Glomerular endothelial cell (primary cell): ENCODE measurements at places on chromosomes 16 and 17. TPM values are rescaled to one million over a fixed set of nuclear protein-coding genes. Genes with fewer than 3 reads are reported as not detected.

Gene SCNN1G
- total RNA-seq, result not detected in 2 replicates

Gene CAPN15
- 57.0 and 72.5 TPM in 2 replicates for total RNA-seq

Gene TPSB2
- total RNA-seq, result not detected in 2 replicates

Gene IQCK
- 36.1 and 52.3 TPM in 2 replicates for total RNA-seq

Gene ALOX12B
- total RNA-seq, result not detected in 2 replicates

Gene CA10
- total RNA-seq, result not detected in 2 replicates

Gene ANKRD40CL
- not detected in 2 replicates for total RNA-seq

Gene TBC1D3I
- 1.5 and 1.6 TPM in 2 replicates for total RNA-seq

Gene TBC1D3D
- total RNA-seq, result 0.53 and 3.0 TPM in 2 replicates

Gene GJD3
- total RNA-seq, result 1.1 and 3.6 TPM in 2 replicates

Gene BCL6B
- 120 and 180 TPM in 2 replicates for total RNA-seq

Gene CD19
- total RNA-seq, result not detected in 2 replicates

Gene SCNN1B
- 0.19 and 0.29 TPM in 2 replicates for total RNA-seq

Gene OTOP2
- total RNA-seq, result not detected in 2 replicates

Gene SPIRE2
- 1.6 and 3.3 TPM in 2 replicates for total RNA-seq

Gene MRTFB
- 10.3 and 26.8 TPM in 2 replicates for total RNA-seq

Gene AGRP
- not detected in 2 replicates for total RNA-seq

Gene CD300A
- not detected in 2 replicates for total RNA-seq

Gene WNT9B
- not detected in 2 replicates for total RNA-seq

Gene KRTAP2-3
- 1.8 and 5.4 TPM in 2 replicates for total RNA-seq

Gene LRRC46
- total RNA-seq, result 0.24 TPM in 1 of 2 replicates, not detected in the other

Gene MAPT
- total RNA-seq, result 0.05 and 0.12 TPM in 2 replicates

Gene LITAF
- 4.7 and 6.9 TPM in 2 replicates for total RNA-seq

Gene PAGR1
- 12.8 and 33.7 TPM in 2 replicates for total RNA-seq

Gene KLHL10
- not detected in 2 replicates for total RNA-seq

Gene PRAC1
- total RNA-seq, result not detected in 2 replicates

Gene ACSM2A
- total RNA-seq, result not detected in 2 replicates

Gene HID1
- total RNA-seq, result 23.1 and 30.6 TPM in 2 replicates

Gene KCNH4
- total RNA-seq, result 0.05 and 0.70 TPM in 2 replicates

Gene CLCN7
- 75.9 and 100 TPM in 2 replicates for total RNA-seq

Gene TAC4
- total RNA-seq, result not detected in 2 replicates

Gene KCNJ12
- total RNA-seq, result 0.58 and 1.6 TPM in 2 replicates

Gene NATD1
- total RNA-seq, result 12.1 and 13.9 TPM in 2 replicates
